ENCODE measurements at places on chromosomes 5 and 9. TPM values are rescaled to one million over a fixed set of nuclear protein-coding genes. Genes with fewer than 3 reads are reported as not detected.

The PRELID2 gene
- total RNA-seq, result 7.6 TPM

The ASS1 gene
- total RNA-seq, result 2.7 TPM

The MEIKIN gene
- not detected for total RNA-seq

The MSMP gene
- not detected for total RNA-seq

- DNase-seq, result no peak
These were observed 188.2 kb downstream of the ARRDC3 start for GRCh38 chr5:91194824-91195381.

GRCh38 chr5:124630767-124631704, 115.4 kb downstream of the ZNF608 start:
- peak; percentile 54 for DNase-seq

DNA sequence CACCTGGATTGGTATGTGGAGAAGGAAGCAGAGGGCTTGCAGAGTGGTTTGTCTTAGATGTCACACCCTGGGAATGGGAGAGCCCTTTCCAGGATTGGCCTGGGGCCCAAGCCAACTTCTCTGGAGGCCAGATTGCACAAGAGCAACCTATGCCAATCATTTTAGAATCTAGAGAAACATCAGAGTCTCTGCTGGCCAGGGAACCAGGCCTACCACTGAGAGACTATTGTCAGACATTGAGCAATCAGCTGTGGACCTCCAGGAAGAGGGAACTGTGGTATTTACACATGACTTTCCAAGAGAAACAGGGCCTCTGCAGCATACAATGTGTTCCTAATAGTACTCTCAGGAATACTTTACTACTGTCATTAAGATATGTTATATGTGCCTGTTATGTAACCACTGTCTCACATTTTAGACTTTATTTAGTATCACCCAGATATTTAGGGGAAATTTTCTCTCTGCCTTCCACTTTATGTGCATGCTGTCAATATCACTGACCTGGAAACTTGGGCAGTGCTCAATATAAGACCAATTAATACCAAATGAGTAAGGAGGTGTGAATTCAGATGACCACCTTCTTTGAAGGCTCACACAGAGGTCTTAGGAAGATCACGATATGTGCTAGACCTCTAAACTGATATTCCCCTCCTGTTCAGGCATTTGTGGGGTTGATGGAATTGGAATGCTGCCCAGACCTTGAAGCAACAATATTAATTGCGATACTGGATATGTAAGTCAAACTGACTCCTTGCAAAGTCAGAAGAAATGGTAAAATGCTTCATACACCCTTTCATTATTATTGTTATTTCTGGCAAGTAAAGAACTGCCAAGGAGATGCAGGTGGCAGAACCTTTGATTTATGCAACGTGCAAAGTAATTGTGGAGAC, 20.5 kb upstream of the CCL28 start:
- peak; percentile 77 for DNase-seq

GRCh38 chr5:65535529-65535987, 27.4 kb downstream of the CENPK start:
- DNase-seq, result peak; percentile 23

- DNase-seq, result no peak
These were observed 6.6 kb upstream of the ADGRD2 start for GRCh38 chr9:124443625-124444024.

GRCh38 chr5:133785182-133785581, 172.8 kb upstream of the FSTL4 start:
- DNase-seq, result no peak

GRCh38 chr5:125558466-125558865, 812.0 kb upstream of the ZNF608 start:
- DNase-seq, result peak; percentile 53

DNA sequence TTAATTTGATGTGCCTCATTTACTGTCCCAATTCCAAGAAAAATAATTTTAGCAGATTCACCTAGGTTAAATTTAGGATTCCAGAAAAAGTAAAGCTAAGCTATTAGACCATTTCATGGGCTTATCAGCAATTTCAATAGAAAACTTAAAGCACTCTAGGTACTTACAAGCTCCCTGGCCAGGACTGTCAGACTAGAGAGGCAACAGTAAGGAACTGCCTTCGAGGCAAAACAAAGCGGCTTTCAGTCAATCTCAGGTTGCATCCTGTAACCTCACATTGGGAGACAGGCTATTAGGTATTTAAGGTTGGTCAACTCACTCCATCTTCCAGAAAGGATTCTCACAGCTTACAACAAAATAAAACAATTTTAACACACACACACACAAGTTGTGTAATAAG, 48.7 kb upstream of the FSD1L start:
- DNase-seq, result no peak

DNA sequence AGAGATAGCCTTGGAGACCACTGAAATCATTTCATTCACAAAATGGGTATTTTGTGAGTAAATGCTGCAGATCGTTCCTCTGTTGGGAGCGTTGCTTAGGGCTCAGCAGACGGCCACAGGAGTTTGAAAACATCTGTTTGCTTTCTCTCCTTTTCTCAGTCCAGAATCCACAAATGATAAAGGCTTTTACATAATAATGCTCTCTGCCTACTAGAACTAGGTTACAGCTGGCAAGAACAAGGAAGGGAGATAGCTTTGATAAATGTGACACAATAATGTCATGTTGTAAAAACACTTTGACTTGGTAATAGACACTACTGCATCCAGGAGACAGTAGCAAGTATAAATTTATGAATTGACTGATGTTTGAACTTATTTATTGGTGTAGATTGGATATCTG, 1072.4 kb upstream of the CDH6 start:
- no peak for DNase-seq

DNA sequence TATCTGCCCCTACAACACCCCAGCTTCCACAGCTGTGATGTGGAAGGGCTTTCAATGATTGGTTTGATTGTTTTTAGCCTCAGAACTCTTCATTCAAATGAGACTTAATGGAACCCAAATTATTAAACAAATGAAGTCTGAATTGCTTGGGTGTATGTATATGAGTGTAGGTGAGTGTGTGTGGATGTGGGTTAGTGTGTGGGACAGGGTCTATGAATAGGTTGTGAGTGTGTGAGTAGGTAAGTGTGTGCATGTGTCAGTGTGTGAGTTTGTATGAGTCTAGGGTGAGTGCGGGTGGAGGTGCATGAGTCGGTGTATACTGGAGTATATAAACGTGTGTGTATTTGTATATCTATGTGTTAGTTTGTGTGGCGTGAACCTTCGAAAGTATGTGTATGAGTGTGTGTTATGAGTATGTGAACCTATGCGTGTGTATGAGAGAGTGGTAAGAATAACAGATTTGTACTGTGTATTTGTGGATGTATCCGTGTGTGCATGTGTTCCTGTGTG, 26.9 kb downstream of the COL15A1 start:
- no peak for DNase-seq

DNA sequence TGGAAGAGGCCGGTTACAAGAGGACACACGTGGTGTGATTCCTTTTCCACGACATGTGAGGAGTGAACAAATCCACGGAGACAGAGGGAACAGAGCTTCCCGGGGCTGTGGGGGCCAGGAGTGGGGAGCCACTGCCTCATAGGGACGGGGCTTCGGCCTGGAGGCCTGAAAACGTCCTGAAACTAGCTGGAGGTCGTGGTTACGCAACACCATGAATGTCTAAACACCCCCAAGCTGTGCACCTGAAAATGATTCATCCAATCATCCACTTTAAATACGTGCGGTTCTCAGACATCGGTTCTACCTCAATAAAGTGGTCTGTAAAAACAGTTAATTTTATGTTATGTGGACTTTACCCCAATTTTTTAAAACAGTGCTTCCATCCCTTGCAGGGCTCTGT, 65.3 kb upstream of the PPP1R26 start:
- no peak for DNase-seq

Measured in HT1080 (cell line).